T-helper 22 cell (primary cell): ENCODE measurements at places on chromosomes 5 and 9.

DNA sequence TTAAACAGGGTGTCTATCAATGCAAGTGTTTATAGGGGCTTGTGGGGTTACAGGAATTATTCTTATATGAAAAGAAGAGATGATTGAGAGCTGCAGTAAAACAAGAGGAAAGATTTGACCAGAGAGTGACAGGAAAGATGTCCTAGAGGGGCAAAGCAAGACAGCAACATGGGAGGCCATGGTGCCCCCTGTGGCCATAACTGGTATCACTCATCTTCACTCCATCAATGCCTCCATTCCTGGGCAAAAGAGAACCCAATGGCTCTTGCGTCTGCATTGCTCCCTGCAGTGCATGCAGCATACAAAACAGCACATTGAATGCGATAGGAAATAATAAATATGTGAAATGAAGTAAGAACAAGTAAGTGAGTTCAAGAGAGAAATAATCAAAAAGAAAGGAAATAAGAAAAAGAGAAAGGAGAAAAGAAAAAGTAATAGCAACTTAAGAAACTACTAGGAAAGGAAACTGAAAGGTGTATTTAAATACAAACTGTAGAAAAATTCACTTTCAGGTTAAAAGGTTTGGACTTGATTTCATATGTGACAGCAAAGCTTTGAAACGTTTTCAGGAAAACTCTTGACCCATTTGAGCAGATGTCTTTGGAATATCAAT lies 206.6 kb downstream of the SEMA5A start:
- DNase-seq: no peak

GRCh38 chr9:132939169-132939568 lies 5.2 kb downstream of the TSC1 start:
- DNase-seq: no peak

DNA sequence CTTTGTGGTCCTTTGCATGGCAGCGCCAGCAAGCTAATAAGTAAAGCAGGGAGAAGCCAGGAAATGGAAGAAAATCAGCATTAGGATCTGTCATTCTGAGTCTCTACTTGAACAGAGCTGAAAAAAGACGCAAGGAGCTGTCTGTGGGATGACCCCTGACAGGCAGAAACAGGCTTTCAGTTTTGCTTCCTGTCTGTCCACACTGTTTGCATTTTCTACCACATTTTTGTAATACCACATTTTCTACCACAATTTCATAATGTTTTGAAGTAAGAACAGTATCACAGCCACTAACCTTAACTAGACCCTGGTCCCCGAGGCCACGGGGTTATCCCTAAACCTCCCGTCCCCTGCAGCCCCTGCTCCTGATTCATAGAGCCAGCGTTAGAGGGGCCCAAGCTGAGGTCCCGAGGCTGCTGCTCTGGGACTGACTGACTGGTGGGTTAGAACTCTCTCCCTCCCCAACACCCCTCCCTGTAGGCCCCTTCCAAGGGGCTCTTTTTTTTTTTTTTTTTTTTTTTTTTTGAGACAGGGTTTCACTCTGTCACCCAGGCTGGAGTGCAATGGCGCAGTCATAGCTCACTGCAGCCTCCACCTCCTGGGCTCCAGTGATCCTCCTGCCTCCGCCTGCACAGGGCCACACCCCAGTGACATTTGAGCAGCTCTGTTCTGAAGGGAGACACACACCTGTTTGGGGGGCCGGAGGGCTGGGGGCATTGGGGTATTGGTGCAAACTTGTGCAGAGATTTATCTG lies 4.0 kb upstream of the CLIC3 start:
- no peak for DNase-seq

GRCh38 chr5:151904127-151904526 lies 20.5 kb downstream of the GLRA1 start:
- no peak for DNase-seq

- DNase-seq: no peak
Observed at GRCh38 chr5:153101235-153102180, 389.0 kb upstream of the GRIA1 start.

- DNase-seq: peak; percentile 52
Observed at GRCh38 chr5:180494510-180495181, 467 bp downstream of the CNOT6 start.

DNA sequence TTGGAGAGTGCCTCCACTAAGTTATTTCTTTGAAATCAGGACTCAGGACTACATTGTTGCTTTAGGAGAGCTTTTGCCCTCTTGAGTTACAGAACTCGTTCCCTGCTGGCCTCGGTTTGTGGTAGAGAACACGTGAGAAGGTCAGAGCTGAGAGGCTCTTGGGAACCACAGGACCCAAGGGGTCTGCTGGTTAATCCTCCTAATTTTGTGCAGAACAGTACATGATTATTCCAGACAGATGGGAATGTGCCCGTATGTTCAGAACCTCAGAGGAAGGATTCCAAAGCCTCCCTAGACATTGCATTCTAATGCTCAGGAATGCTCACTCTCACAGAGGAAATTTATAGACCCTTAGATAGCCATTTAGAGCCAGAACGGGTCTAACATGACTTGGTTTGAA lies 25.2 kb upstream of the BASP1 start:
- DNase-seq: no peak
